NT2/D1 (cell line): ENCODE measurements at places on chromosomes 2 and 18.
A peak's percentile ranks its signal among the peaks of the same experiment; 100 is the strongest.

DNA sequence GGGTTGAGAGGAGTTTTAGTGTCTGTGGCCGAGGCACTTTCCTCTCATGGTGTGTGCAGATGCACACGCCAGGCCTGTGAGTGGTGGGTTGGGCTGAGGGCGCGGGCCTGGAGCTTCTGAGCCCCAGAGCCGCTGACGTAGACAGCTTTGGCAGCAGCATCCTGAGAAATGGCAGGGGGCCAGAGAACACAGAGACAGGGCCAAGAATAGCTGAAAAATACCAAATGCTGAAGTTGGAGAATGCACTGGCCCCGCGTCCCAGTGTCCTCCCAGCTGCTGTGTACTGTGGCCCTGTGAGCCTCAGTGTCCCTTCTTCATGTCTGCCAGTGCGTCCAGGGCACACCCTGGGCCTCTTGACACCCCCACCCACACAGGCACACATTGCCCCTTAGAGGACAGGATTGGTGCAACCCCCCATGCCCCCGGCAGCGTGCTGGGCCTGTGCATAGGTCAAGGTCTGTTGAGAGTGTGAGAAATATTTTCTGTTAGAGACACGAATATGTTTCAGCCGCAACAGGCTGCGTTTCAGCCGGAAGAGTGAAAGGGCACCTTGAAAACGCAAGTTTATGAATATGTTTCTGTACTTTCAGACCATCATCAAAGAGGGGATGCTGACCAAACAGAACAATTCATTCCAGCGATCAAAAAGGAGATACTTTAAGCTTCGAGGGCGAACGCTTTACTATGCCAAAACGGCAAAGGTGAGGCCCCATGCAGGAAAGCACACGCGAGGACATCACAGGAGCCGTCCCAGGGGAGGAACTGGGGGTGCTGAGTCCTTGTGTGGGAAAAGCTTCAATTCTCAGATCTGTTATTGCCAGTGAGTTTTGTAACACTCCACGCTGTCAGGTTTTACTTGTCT, 33.6 kb downstream of the DGKD start:
- no peak for DNase-seq

DNA sequence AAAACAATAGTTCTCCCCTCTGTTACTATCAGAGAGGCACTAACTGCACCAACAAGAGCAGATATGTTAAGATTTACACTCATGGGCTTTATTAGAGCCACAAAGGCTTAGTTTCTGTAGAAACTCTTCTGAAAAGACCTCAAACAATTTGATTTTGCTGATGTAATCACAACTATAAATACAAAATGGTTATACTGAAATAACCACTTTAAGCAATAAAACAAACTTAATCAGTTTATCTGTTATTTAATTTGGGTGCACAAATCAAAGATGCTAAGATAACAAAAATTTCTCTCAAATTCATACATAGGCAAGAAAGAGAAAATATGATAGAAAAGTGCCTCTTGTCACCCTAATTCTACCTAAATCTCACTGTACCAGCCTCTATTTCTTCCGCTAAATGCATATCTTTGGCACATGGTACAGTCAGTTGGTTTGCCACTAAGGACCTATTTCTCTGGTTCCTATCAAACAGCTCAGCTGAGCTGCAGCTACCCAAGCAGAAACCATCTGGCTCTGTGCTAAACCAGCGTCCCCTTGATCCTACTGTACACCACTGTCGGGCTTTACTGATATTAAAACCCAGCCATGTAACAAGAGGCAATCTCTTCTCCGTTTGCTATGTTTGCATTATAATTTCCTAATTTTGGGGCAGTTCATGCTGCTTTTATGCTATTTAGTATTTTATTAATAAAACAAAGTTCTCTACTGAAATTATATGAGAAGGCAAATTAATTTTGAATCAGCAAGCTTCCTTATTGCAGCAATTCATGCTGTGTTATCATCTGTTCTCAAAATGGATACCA, 60.1 kb downstream of the CWC22 start:
- no peak for DNase-seq

DNA sequence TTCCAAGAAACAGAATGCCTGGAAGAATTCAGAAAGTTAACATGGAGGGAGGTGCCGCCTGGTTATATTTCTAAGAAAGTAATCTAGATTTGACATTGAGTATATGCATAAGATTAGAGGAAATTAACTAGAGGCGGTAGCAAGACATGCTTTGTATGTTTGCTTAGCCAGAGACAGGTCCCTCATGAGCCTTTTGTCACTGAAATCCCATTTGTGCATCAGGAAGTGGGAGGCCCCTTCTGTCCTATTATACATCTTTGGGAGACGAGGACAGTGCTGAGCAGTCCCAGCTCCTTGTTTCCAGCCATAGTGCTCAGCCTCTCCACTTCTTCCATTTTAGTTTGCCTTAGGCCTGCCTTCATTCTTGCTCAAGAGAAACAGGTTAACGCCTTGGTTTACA, 115.4 kb upstream of the LHCGR start:
- no peak for DNase-seq

DNA sequence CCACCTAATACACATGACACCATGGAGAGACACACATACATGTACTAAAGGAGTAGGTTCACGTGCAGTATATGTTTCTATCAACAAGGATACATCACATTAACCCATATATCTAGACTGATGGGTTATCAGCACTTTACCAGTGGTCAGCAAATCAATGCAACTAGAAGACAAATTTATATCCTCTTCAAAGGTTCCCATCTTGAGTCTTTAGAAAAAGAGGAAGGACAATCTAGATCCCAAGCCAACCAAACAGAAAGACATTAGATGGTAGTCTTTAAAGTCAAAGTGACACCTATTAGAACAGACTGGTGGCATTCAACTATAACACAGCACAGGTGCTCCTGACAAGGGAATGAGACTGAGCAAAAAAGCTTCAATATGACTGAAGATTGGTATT, 13.8 kb upstream of the SERTAD2 start:
- DNase-seq = no peak

- DNase-seq = no peak
Observed at GRCh38 chr18:14189858-14190257, 57.6 kb upstream of the ZNF519 start.

- DNase-seq = no peak
Observed at GRCh38 chr2:136487421-136487820, 277.9 kb upstream of the THSD7B start.

DNA sequence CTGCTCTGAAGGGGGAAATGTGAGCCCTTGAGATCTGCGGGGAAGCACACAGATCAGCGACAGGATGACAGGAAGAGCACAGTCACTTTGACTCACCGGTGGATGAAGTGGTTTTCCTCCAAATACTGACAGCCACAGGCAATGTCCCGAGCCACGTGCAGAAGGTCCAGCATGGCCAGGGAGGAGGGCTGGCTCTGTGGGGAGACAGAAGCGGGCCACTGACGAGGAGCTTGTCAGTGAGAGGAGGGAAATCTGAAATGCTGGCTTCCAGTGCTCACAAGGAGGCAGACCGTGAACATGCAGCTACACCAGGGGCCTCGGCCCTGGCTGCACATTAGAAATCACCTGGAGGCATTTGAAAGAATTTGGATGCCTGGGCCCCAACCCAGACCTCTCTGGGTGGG, 98.7 kb downstream of the CLIP4 start:
- no peak for DNase-seq

GRCh38 chr2:85743304-85743978, 10.3 kb upstream of the ATOH8 start:
- DNase-seq = no peak

DNA sequence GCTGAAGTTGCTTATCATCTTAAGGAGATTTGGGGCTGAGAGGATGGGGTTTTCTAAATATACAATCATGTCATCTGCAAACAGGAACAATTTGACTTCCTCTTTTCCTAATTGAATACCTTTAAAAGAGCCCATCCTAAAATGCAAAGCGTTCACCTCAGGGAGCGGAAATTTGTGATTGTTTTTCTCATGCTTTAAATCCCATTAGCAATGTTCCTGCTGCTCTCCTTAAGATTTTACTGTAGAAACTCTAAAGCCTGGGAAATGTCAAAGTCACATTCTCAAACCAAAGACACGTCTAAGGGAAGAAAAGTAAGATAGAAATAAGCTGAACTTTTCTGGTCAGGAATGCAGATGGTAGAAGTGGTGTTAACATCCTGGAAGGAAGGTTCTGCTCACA, 285.8 kb upstream of the MAP2 start:
- peak; percentile 38 for DNase-seq

GRCh38 chr2:48247206-48247605, 282.7 kb upstream of the STON1 start:
- DNase-seq = no peak

GRCh38 chr2:220046507-220046906, 419.1 kb downstream of the SLC4A3 start:
- DNase-seq = no peak

DNA sequence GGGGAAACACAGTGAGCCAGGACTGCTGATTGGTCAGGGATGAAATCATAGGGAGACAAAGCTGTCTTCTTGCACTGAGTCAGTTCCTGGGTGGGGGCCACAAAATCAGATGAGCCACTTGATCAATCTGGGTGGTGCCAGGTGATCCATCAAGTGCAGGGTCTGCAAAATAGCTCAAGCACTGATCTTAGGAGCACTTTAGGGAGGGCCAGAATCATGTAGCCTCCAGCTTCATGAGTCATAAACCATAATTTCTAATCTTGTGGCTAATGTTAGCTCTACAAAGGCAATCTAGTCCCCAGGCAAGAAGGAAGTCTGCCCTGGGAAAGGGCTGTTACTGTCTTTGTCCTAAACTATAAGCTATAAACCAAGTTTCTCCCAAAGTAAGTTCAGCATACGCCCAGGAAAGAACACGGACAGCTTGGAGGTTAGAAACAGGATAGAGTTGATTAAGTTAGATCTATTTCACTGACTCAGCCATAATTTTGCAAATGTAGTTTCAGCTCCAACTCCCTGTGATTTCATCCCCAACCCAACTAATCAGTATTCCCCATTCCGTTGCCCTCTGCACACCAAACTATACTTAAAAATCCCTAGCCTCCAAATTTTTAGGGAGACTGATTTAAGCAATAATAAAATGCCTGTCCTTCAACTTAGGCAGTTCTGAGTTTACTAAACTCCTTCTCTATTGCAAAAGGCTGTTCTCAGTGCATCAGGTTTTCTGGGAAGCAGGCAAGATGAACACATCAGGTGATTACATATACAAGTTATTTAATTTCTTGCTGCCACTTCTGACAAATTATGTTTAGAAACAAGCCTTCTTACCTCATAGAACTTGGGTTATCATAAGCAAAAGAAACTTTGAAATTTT, 226.9 kb upstream of the SPOPL start:
- no peak for DNase-seq

GRCh38 chr2:199596549-199596948, 138.8 kb upstream of the SATB2 start:
- DNase-seq = no peak

- DNase-seq = no peak
Observed at GRCh38 chr2:130391872-130392670, 36.2 kb downstream of the PTPN18 start.

DNA sequence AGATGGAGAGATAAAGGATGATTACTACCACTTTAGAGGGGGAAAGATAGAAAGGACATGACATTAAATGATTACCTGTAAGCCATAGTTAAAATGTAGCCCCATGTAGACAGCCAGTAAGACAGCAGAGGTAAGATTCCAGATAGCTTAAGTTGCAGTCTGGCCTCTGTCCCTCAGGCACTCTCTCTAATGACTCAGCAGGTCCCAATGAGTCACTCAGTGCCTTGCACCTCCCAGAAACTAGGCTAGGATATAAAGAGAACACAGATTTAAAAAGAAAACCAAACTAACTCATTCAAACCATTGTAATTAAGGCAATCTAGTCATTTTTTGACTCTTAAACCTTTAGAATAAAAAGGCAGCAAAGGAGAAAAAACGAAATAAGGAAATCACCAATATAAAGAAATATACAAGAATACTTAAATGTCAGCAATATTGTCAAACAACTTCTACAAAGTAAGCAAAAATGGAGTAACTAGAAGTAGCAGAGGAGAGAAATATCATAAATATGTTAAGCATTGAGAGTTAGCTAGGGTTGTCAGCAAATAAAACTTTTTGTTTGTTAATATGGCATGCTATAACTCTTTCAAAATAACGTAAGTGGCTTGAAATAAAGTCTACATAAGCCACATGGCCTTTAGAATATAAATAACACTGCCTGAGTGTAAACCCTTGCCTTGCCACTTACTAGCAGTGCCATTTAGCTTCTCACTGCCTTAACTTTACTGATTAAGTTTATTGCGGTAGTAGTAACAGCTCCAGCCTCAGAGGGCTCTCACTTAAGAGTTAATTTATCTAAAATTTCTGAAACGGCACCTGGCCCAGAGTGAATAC, 48.5 kb downstream of the SOCS6 start:
- DNase-seq = peak; percentile 49

DNA sequence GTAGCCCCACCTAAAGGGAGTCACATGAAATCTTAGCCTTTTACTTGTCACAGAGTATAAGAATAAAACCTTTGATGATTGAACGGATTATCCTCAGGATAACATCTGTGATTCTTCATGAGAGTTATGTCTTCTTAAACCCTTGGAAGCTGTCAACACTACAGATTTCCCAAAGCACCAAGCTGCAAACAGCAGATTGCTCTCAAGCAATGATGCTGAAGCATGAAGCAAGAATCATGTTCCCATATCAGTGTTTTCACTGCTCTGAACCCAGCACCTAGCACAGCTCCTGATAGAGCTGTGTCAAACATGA, 47.6 kb upstream of the CELF4 start:
- DNase-seq = no peak

DNA sequence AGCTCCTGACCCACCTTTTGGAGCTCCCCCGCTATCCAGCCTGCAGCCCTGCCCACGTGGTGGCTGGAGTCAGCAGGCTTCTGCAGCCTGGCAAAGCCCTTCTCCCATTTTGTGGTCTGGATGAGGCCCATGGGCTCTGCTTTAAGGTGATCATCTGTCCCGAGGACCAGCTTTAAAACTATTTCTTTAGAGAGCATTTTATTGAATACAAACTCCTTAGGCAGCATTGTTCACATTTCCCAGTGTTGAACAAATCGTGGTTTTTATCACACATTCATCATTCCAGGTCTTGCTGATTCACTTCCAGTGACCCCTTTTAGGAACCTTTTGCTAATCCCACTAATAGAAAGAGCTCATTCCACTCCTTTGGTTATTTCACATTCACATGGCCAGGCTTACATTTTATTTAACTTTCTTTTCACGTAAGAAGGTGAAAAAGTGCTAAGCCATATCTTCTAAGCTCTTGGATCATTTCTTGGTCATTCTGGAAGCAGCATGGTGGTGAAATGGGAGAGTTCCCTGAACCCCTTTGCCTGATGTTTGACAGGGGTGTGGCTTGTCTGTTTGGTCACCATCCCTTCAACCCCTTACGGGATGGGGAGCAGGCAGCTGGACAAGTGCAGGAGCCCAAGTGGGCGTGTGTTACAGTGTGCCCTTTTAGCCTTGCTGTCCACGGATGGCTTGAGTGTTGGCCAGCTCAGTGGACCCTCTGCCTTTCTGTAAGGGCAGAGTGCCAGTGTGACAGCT, 80.4 kb upstream of the RAPGEF4 start:
- DNase-seq = no peak

- DNase-seq = no peak
Observed at GRCh38 chr2:104863146-104863467, 9.2 kb downstream of the POU3F3 start.

GRCh38 chr2:201621293-201621999, 21.9 kb downstream of the TMEM237 start:
- DNase-seq = no peak

GRCh38 chr2:68237976-68238580, 14.3 kb downstream of the PPP3R1 start:
- DNase-seq = no peak

GRCh38 chr18:76376225-76376624, 118.8 kb downstream of the ZNF516 start:
- DNase-seq = no peak
